ENCODE measurements at places on chromosomes 5 and 9. TPM values are rescaled to one million over a fixed set of nuclear protein-coding genes. Genes with fewer than 3 reads are reported as not detected.

The RAB3C gene
- total RNA-seq = not detected

The PTRH1 gene
- 22.5 TPM for total RNA-seq

The FOXD4L4 gene
- total RNA-seq = not detected

The SPINK7 gene
- not detected for total RNA-seq

The GABRB2 gene
- under 0.01 TPM for total RNA-seq

The FCN2 gene
- not detected for total RNA-seq

The CACNA1B gene
- total RNA-seq = under 0.01 TPM

The NXNL2 gene
- 1.1 TPM for total RNA-seq

The MTREX gene
- total RNA-seq = 61.1 TPM

The CDX1 gene
- total RNA-seq = 0.12 TPM

The GPX8 gene
- 138 TPM for total RNA-seq

The LHFPL2 gene
- total RNA-seq = 35.0 TPM

The CCNI2 gene
- not detected for total RNA-seq

The SELENOP gene
- total RNA-seq = 134 TPM

The IFNE gene
- 0.12 TPM for total RNA-seq

The FOXD4L3 gene
- not detected for total RNA-seq

The TXN gene
- total RNA-seq = 256 TPM

The SH3GL2 gene
- total RNA-seq = not detected

The UBE2D2 gene
- 80.3 TPM for total RNA-seq

The LCN9 gene
- total RNA-seq = not detected

The WASHC1 gene
- 3.6 TPM for total RNA-seq

The SLC2A6 gene
- total RNA-seq = 7.0 TPM

The CCL27 gene
- not detected for total RNA-seq

The ABL1 gene
- 47.7 TPM for total RNA-seq

The SPINK4 gene
- total RNA-seq = not detected

The SAPCD2 gene
- total RNA-seq = 0.34 TPM

The OLFML2A gene
- total RNA-seq = 26.7 TPM

The CKMT2 gene
- total RNA-seq = not detected

The ZNG1C gene
- total RNA-seq = 6.0 TPM

The SHB gene
- 39.4 TPM for total RNA-seq

The TTC23L gene
- total RNA-seq = not detected

The IL12B gene
- total RNA-seq = not detected

The DCAF12 gene
- 27.0 TPM for total RNA-seq

The CSF1R gene
- not detected for total RNA-seq

The APBB3 gene
- 16.0 TPM for total RNA-seq

The BHMT gene
- not detected for total RNA-seq

The GGTA1 gene
- 0.82 TPM for total RNA-seq

The LYRM7 gene
- 3.3 TPM for total RNA-seq

The ACTBL2 gene
- not detected for total RNA-seq

The FAM120AOS gene
- 31.3 TPM for total RNA-seq

The CTXN3 gene
- total RNA-seq = not detected

The RECK gene
- total RNA-seq = 34.8 TPM

The GABBR2 gene
- 0.68 TPM for total RNA-seq

The BTNL8 gene
- 1.2 TPM for total RNA-seq

The HAVCR2 gene
- not detected for total RNA-seq

The C9orf50 gene
- total RNA-seq = not detected

The TLR4 gene
- total RNA-seq = 2.6 TPM

The SH3TC2 gene
- 1.9 TPM for total RNA-seq

The DCTN3 gene
- total RNA-seq = 129 TPM

The HRH2 gene
- total RNA-seq = 1.6 TPM

The MARCHF11 gene
- not detected for total RNA-seq

Measured in pericardium fibroblast (primary cell).